CD4-positive, alpha-beta T cell treated with Interleukin-1 beta for 1 hour (primary cell): ENCODE measurements at places on chromosomes 3 and 15.

DNA sequence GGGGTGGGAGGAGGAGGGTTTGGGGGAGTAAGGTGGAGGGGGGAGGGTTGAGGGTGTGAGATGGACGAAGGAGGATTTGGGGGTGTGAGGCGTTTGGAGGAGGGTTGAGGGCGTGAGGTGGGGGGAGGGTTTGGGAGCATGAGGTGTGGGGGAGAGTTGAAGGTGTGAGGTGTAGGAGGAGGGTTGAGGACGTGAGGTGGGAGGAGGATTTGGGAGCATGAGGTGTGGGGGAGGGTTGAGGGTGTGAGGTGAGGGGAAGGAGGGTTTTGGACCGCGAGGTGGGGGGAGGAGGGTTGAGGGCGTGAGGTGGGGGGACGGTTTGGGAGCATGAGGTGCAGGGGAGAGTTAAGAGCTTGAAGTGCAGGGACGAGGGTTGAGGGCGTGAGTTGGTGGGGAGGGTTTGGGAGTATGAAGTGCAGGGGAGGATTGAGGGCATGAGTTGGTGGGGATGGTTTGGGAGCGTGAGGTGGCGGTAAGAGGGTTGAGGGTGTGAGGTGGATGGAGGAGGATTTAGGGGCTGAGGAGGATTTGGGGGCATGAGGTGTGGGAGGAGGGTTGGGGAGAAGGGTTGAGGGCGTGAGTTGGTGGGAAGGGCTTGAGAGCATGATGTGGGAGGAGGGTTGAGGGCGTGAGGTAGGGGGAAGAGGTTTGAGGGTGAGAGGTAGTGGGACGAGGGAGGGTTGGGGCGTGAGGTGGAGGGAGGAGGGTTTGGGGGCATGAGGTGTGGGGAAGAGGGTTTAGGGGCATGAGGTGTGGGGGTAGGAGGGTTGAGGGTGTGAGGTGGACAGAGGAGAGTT is 1.2 kb downstream of the MLF1 start:
- DNase-seq, result no peak

- no peak for DNase-seq
Measured at GRCh38 chr3:191123231-191123630, 75.8 kb upstream of the OSTN start.

- peak; percentile 3 for DNase-seq
Measured at GRCh38 chr15:45402955-45403877, 24.9 kb upstream of the GATM start.

- no peak for DNase-seq
Measured at GRCh38 chr3:63779227-63779626, 39.9 kb upstream of the C3orf49 start.

DNA sequence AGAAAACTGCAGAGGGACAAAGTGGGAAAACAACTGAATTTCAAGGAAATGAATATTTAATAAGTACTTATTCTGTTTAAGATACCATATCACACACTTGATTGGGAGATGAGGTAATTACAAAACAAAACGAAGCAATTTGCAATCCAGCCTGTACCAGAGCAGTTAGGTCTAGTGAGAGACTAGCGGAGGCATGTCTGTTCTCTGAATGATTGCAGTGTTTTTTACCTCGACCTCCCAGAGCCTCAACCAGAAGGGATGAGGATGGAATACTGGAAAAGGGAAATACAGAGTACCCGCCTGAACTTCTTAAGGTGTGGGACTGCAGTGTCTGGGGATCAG is 59.5 kb downstream of the PIK3CB start:
- no peak for DNase-seq

- no peak for DNase-seq
Measured at GRCh38 chr3:183907911-183908331, 23.2 kb upstream of the PARL start.

- DNase-seq, result no peak
Measured at GRCh38 chr15:67373971-67374370, 119.4 kb downstream of the IQCH start.

DNA sequence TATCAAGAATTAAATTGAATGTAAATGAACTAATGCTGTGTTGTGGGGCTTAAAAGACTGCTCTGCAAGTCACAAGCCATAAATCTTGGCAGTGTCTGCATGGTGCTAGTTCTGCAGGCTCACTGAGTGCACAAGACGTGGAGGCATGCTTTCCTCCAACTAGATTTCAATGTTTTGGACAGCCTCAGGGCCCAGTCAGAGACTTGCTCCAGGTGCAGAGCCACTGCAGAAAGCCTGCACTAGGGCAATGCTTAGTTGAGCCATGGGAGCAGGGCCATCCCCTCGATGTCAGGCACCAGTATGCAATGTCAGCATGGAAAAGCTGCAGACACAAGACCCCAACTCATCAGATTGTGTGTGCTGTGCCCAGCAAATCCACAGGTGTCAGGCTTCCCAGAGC is 234.5 kb upstream of the CDIN1 start:
- no peak for DNase-seq

- no peak for DNase-seq
Measured at GRCh38 chr3:42176242-42177034, 85.3 kb downstream of the TRAK1 start.

DNA sequence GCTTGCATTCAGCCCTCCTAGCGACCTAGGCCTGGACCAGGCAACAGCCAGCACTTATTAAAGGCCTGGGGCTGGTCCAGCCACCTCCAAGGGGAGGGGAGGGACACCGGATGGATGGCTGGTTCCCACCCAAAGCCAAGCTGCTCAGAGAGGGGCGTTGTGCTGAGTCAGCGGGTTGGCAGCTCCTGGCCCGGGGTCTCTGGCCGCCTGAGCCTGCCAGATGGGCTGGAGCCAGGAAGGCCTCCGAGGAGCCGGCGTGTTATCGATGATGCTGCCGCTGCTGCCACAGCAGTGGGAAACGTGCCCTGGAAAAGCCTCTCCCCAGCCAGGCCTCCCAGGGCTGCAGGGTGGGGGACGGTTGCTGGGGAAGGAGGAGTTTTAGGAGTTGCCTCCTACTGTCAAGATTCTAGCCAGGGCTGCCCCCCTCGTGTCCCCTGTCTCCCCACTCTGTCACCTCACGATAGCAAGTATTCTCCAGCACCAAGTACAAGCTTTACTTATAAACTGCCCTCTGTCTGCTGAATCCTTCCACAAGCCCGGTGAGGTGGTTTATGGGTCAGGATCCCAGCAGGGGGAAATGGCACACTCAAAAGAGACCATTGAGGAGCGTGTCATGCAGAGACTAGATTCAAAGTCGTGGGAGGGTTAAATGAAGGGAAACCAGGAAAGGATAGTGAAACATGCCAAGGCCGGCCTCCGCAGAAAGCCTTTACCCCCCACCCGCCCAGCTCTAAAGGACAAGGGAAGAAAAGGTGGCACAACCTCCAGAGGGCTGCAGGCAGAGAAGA is 43.2 kb upstream of the TSEN2 start:
- no peak for DNase-seq

DNA sequence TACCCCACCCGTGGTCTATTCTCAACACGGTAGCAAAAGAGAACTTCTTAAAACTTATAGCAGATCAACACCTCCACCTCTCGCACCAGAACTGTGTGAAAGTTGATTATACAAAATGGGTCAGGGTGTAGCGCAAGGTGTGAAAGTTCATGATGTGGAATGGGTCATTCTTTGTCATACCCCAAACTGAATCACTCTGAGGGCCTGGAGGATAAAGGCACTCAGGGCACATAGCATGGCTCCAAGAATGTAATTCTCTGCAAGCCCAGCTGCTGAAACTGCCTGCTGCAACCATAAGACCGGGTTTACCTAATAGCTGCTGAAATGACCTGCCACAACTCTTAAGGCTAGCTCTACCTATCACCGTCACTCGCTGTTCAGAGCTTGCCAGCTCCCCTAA is 70.0 kb downstream of the FOXP1 start:
- no peak for DNase-seq

GRCh38 chr3:22951910-22952309 is 251.2 kb upstream of the UBE2E2 start:
- no peak for DNase-seq

DNA sequence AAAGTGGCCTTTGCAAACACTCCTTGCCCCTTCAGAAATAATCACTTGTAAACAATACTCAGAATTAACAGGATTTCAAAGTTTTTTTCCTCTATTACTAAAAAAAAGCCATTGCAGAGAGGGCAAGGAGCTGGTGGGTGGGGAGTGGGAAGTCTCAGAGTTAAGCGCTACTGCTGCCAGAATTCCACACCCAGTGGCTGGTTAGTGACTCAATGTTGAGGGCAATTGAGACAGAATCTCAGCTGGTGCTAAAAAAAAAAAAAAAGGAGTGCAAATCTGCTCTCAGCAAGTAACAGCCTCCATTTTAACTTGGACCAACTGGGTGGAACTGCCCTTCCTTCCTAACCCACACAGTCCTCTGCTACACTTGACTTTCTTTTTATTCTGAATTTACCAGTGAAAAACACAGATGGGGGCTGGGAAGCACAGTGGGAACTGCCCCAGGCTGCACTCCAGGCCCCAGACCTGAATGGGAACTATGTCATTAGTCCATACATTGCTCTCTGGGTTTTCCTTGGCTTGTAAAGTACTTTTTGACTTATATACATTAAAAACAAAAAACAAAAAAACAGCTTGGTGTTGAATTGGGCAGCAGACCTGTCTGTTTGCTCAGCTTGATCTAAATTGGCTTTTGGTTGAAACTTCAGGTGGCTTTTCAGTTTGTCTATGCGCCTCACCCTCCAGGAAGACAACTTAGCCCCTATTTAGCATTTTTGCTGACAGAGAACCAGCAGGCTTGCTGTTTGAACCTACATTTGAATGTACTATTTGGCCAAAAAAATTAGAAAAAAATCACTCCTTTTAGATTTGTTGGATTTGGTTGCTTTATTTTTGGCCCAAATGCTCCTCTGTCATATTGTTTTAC is 357.8 kb upstream of the TBL1XR1 start:
- DNase-seq, result no peak

DNA sequence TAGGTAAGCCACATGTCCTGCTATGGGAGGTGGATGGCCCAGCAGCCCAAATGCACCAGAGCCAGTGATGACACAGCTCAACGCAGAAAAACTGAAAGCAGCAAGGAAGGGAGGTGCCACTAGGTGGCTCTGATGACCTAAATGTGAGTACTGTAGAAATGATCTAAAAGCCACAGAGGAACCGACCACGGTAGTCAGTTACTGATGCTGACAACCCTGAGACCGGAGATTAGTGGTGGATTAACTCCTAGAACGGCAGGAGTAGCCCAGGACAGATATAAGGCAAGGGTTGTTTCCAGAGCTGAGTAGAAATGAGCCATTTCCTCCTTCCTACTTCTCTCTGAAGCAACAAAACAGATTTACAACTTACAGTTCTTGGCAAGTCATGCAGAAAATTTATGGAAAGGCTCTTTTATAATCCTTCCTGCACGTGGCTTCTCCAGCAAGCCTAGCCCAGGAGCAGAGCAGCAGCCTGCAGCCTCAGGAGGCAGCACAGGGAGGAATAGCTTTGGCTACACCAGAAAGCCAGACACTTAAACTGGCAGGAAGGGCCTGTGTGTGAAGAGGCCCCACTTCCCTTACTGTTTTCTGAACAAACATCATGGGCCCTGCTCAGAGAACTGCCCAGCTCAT is 13.1 kb downstream of the FBXL22 start:
- DNase-seq, result peak; percentile 77

GRCh38 chr3:139970526-139970925 is 35.5 kb downstream of the CLSTN2 start:
- no peak for DNase-seq

DNA sequence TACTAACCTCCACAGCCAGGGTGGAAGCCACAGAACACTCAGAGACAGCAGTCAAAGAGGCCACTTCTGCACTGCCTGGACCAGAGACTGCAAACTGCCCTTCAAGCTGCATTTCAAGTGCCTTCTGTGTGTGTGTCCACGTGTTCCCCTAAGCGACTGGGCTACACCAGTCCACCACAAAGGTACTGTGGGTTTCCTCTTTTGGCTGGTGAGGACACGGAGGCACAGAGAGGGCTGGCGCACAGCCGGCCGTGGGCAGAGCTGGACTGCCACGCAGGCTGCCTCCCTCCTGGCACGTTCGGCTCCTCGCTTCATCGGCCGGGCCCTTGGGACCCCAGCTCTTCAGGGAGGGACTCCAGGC is 60.9 kb downstream of the MGLL start:
- DNase-seq, result peak; percentile 28

DNA sequence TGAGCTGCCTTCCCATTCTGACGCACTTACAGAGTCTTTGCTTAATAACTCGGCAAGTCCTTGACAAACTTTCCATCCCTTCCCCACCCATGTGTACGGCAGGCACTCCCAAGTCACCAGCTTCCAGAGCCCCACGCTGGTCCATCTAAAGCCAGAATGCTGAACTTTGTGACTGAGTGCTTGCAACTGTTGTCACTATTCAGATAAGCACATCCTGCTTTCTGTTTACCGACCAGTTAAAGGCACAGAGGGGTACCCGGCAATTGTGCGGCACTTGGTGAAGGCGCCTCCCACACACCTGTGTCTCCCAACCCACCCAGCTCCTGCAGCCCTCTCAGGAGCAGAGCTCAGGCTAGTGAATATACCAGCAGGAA is 430.6 kb downstream of the FOXP1 start:
- DNase-seq, result no peak

- no peak for DNase-seq
Measured at GRCh38 chr3:99929745-99930139, 112.1 kb downstream of the CMSS1 start.

DNA sequence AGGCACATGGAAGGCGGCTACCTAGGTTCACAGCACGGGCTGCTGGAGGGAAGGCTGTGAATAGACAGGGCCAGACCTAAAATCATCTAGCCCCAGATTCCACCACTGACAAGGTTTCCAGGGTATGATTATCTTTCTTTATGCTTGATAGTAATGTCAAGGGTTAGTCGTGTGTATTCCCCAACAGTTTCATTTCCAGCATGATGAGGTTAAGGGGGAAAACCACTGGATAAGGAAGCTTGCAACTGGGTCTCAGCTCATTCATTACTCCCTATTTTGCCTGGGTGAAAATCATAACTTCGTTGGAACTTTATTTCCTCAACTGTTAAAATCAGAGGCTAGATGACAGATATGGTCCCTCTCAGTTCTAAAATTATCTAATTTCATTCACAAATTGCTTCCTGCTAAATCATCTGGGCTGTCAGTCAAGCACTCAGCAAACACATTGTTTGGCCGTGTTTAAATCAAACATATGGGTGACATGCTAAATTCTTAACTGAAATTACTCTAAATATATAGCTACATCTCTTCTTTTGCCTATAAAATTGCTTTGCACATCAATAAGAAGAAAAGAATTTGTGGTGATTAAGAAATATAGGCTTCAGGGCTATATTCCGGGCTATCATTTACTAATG is 111.7 kb downstream of the CYP19A1 start:
- DNase-seq, result no peak

DNA sequence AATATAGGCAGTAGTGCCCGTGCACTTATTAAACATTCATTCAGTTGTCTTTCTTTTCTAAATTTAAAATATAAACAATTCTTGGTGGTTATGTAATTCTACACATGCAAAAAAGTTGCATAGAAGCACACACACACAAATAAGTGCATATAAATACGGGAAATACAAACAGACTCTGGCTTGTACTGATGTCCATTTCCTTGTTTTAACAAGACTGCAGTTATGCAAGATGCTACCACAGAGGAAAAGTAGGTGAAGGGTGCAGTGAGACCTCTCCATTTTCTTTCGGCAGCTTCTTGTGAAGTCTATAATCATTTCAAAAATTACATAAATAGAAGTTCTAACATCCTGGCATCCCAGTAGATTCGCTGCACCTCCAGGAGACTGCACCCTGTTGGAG is 130.6 kb upstream of the BCL6 start:
- DNase-seq, result no peak
